ENCODE measurements at places on chromosomes 1 and 21.
A peak's percentile ranks its signal among the peaks of the same experiment; 100 is the strongest.

GRCh38 chr1:56135069-56135863 is 444.1 kb downstream of the PLPP3 start:
- no peak for DNase-seq

GRCh38 chr1:74205266-74205665 is 7.2 kb downstream of the FPGT start:
- no peak for DNase-seq

GRCh38 chr1:88736633-88737248 is 52.7 kb downstream of the PKN2 start:
- peak; percentile 63 for DNase-seq

DNA sequence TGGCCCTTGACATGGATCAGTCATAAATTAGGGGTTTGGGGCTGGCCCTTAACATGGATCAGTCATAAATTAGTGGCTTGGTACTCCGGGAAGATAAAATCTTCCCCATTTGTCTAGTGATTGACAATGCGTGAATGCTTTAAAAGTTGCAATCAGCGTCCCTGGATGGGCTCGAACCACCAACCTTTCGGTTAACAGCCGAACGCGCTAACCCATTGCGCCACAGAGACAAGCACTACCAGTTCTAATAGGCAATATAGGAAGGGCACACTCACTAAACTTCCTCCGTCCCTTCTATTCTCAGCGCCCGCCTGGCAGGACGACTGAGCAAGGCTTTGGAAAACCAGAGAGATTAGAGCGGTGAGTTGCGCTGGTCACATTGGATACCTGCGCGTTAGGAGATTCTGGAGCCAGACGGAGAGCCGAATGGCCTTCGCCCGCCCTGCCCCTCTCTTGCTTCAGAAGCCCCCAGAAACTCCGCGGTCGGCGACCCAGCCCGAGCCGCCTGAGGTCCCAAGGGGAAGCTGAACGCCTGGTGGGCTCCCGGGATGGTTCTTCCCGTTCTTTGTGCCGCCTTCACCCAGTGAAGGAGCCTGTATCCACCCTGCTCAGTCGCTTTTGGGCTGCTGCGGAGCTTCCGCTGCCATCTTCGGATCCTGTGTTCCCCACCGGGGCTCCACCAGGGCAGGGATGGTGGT is 235.9 kb downstream of the FAM72C start:
- no peak for DNase-seq

Measured in hematopoietic multipotent progenitor cell treated with erythropoietin and hydrocortisone succinate and interleukin-3 and kit ligand, for 4 days (in vitro differentiated cells).